Activated CD4-positive, alpha-beta T cell treated with anti-CD3 and anti-CD28 coated beads for 36 hours (primary cell): ENCODE measurements at places on chromosomes 13 and 19. TPM values are rescaled to one million over a fixed set of nuclear protein-coding genes. Genes with fewer than 3 reads are reported as not detected.

Gene KIR3DL2
- total RNA-seq: 1.3 TPM

- peaks cover 38% of the 10 kb centered on the region for H3K27me3 ChIP-seq
- H3K27ac ChIP-seq: no peak overlapping the region
- no peak for DNase-seq
- H3K4me1 ChIP-seq: peaks cover 2% of the 10 kb centered on the region
These were observed 116.8 kb upstream of the CACNA1A start for GRCh38 chr19:13622766-13623715.

Gene CNMD
- total RNA-seq: not detected

DNA sequence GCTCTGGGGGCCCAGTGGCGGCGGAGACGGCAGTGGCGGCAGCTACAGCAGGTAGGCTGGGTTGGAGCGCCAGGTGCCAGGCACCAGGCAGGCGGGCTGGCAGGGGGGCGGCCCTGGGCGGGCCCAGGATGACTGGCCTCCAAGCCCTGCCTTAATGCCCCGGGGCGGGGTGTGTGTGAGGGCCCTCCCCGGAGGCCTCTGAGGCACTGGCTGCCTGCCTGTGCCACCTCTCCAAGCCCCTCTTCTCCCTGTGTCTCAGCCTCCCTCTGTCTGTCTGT lies at the start of gene KLK11:
TSS of gene KLK11 (minus strand) at position 63 of the 278 bp plus-strand sequence. CDS start 985 bp downstream, outside the sequence.
- DNase-seq: no peak
- H3K27me3 ChIP-seq: peaks cover 29% of the 10 kb centered on the region
- H3K27ac ChIP-seq: no peak within 1 kb of the TSS

GRCh38 chr13:50267917-50268316 lies 252.7 kb downstream of the KCNRG start:
- DNase-seq: no peak
- no peak overlapping the region for H3K27ac ChIP-seq
- no peaks in the 10 kb centered on the region for H3K36me3 ChIP-seq
- H3K4me3 ChIP-seq: no peak overlapping the region
- no peaks in the 10 kb centered on the region for H3K4me1 ChIP-seq

Gene S1PR2
- total RNA-seq: 8.1 TPM

DNA sequence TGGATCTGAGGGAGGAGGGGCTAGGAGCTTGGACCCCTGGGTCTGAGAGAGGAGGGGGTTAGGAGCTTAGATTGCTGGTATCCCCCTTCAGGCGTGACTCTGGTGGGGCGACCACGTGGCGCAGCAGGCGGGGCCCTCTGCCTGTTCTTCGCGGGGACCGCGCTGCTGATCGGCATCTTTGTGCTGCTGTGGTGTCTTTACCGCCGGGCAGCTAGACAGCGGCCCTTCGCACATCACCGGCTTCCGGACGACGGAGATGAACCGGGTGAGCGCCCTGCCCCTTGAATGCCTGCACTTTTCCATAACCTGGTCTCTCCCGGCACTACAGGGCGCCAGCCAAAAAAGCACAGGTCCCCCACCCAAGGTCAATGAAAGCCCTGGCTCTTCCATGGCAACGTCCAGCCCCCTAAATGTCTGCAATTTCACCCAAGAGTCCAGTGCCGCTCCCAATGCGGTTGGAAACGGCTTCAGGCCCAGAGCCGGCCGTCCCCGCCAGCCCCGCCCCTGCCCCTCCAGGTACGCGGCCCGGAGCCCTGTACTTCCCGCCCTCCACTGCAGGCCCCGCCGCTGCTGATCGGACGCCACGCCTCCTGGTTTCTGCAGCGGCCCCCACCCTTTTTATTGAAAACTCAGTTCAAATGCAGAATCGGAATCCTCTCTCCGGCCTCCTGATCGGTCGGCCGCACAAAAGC lies 2.8 kb downstream of the GFY start:
- H3K4me1 ChIP-seq: peaks cover 42% of the 10 kb centered on the region
- H3K4me3 ChIP-seq: no peak overlapping the region
- H3K27me3 ChIP-seq: peaks cover 78% of the 10 kb centered on the region

DNA sequence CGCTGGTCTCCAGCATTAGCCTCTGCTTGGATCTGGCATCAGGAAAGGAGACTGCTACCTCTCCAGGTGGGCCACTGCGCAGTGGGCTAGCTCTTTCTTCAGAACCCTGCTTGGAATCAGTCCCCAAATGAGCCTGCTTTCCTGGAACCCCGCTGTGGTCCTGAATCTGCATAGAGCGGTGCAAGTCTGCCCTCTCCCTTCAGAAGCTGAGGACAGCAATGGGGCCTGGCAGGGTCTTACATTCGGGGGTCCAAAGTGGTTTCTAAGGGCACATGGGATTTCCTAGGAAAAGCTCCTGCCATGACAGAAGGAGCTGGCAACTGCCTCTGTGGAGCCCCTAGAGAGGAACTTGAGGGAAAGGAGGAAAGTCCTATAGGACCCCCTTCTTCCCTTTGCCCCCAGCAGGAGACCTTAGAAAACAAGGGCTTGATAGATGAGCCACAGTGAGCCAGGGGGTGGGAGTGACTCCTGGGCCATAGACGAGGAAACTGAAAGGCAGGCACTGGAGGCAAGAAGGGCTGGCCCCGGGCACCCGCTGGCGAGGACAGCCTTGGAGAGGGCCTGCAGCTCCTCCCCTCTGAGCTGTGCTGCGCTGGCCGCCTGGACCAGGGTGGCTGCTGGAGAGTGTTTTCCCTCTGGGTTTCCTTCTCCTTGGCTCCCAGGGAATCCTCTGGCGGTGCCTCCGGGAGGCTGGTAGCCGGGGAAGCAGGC lies 1.4 kb upstream of the VSTM2B start:
- H3K27me3 ChIP-seq: peaks cover 52% of the 10 kb centered on the region
- no peak overlapping the region for H3K27ac ChIP-seq
- peaks cover 21% of the 10 kb centered on the region for H3K4me1 ChIP-seq
- DNase-seq: no peak

- no peaks in the 10 kb centered on the region for H3K4me1 ChIP-seq
- no peaks in the 10 kb centered on the region for H3K36me3 ChIP-seq
- H3K4me3 ChIP-seq: no peak overlapping the region
- H3K27ac ChIP-seq: no peak overlapping the region
These were observed 720.6 kb downstream of the EFNB2 start for GRCh38 chr13:105814902-105815250.
